Stimulated activated CD4-positive, alpha-beta T cell treated with anti-CD3 and anti-CD28 coated beads, Interleukin-1b, Interleukin-23, amount 100 ng/mL, for 48 hours (primary cell): ENCODE measurements at places on chromosomes 1 and 21.

DNA sequence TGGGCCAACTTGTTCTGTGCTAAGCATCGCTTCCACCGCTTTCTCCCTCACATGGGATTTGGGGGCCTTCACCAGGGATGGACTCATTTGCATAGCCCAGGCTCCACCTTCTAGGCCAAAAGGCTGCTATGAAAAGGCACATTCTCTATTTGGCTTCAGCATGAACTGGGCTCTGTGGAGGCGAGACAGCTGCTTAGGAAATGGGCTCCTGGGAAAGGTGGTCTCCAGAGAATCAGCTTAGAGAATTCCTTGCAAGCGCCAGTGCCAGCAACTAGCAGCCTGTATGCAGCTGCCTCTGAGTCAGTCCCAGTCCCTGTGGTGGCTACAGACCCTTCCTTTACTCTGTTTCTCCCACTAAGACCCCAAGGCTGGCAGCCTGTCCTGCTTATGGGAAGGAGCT, 214.5 kb downstream of the HIVEP3 start:
- DNase-seq, result no peak

DNA sequence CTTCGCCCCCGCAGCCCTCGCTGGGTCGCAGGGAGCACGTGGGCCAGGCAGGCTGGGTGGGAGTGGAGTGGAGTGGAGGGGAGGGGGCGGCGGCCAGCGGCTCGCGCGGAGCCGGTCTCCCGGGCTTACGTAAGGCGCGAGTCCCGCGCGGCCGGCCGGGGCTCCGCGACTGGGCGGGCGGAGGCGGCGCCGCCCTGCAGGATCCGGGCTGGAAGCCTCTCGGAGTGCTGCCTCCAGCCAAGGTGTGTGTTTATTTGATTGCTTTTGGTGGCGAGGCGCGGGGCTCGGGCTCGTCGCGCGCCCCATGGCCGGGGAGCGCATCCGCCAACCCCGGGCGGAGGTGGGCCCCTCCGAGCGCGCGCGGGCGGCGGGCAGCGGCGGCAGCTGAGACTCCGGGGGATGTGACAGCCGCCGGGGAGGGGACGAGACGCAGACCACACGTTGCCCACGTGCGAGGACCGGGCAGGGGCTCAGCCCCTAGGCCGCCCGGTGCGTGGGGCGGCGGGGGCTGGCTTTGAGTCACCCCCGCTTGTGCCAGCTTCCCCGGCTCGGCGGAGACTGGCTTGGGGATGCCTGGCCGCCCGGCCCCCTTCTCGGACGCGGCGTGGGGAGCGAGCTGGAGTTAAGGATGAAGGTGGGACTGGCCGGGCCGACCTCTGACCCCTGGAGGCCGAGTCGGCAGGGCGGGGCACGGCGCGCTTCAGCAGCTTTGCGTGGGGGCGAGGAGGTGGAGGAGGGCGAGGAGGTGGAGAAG, 402 bp upstream of the AK4 start:
- peak; percentile 62 for DNase-seq

- DNase-seq, result no peak
Measured at GRCh38 chr1:25461849-25462248, 31.2 kb downstream of the MACO1 start.

DNA sequence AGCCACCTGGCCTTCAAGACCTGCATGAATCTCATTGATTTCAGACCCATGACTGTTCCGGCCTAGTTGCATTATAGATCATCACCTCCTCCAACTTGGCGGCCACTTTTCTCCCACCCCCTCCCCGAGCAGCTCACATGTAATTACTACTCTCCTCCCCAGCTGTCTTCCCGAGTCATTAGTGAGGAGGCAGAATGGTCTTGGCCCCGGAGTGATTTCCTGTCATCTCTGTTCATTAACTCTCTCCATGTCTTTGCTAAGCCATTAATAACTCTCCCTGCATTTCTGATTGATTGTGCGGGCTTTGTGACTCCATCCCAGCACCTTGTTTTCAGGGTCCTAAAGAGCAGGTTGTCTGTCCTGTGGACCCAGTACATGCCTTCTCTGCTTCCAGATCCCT, 75.6 kb upstream of the CNTN2 start:
- DNase-seq, result no peak

GRCh38 chr1:244800821-244801220, 34.6 kb upstream of the COX20 start:
- no peak for DNase-seq

DNA sequence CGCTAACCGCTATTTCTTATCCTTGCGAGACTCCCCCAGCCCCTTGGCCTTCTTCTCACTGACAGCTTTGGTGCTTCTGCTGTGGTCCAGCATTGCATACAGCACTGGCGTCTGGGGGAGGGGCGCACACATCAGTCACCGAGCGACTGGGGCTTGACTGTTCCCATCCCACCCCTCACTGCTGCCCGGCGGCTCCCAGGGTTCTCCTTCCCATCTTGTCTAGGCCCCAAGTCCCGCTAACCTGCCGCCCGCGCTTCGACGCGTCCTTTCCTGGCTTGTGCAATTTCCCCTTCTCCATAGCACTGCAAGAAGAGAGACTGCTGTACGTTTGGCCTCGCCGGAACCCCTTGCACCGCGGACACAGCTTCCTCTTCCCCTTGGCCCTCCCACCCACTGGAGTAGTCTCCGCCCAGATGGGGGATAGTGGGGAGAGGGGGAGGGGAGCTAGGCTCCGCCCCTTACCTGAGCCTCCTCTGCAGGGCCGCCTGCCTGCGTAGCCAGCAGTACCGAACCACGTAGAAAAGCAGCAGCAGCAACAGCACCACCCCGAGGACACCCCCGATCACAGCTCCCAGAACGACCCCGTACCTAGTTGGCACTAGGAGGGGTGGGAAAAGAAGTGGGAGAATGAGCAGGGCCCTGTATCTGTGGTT, 3.8 kb downstream of the MPZ start:
- DNase-seq, result peak; percentile 88

DNA sequence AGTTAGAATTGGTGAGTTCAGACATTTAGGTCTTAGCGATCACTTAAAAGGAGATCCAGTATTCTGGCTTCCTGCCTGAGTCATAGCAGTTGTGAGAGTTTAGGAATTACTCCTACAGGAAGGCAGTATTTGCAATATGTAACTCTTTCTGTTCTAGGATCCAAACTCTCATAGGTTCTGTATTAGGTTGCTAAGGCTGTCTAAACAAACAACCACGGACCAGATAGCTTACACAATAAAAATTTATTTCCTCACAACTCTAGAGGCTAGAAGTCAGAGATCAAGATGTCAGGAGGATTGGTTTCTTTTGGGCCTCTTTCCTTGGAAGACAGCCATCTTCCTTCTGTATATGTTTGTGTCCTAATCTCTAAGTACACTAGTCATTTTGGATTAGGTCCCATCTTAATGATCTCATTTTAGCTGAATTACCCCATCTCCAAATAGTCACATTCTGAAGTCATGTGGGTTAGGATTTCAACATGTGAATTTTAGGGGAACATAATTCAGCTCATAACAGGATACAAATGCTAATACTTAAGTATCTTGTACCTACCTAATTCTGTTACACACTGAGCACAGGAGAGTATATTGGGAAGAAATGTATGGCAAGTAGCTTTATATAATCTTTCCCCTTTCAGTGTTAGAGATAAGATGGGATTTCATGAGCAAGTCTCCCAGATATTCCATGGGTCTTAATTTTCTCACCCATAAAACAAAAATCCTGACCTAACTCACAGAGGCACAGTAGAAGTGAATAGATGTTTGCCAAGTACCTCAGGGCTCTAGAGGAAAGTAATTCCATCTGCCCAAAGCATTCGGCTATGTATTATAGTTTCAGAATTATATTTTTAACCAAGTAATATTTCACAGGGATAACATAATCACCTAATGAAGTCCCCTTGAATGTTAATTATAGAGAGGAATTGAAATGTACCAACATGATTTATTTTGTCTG, 144.4 kb downstream of the PTBP2 start:
- no peak for DNase-seq

GRCh38 chr1:236748268-236748870, 46.7 kb upstream of the MTR start:
- DNase-seq, result no peak

DNA sequence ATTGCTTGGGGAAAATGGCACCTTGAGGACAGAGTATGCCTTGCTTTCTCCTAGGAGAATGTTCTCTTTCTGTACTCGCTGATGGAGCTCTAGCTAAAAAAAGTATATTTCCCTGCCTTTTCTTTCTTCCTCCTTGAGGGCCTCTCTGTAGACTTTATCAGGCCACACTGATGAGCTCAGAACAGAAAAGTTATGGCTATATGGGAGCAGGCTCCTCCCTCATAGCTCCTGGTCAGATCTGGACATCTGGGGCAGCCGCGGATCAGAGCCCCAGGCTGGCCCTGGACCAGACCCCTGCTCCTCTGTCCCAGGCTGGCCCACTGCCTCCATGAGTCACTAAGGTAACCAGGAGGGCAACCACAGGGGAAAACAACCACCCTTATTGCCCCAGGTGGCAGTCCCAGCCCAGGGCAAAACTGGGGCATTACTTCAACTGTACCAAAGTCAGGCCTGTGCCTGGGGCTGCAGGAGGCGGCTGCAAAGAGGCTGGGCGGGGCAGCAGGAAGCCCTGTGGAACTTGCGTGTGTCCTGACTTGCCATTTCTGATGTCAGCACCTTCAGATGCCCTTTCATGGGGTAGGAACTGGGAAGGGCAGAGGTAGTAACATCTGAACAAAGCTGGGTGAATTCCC, 26.3 kb upstream of the ZNF648 start:
- no peak for DNase-seq

DNA sequence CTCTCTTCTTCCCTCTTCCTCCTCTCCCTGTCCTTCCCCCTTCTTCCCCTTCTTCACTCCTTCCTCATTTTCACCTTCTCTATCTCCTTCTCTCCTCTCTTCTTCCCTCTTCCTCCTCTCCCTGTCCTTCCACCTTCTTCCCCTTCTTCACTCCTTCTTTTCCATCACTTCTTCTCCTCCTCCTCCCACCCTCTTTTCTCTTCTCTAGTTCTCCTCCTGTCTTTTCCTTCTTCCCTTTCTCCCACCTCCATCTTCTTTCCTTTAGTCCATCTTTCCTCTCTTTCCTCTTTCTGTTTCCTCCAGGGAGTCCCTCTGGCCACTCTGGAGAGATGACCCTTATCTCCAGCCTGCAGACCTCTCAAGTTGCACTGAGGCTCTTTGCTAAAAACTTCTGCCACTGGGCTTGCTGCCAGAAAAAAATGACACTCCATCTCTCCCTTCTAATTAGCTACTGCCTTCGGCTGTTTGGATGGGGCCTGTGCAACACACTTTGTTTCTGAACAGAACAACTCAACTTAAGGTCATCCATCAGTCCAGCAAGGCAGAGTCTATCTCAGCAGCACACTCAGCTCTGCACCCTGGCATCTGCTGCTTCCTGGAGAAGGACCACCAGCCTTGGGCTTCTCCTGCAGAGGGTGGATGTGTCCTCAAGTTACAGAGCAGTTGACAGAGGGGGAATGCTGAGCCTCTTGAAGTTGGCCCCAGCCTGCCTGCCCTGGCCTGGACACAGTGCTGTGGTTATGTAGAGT, 538.8 kb downstream of the MATN1 start:
- no peak for DNase-seq

DNA sequence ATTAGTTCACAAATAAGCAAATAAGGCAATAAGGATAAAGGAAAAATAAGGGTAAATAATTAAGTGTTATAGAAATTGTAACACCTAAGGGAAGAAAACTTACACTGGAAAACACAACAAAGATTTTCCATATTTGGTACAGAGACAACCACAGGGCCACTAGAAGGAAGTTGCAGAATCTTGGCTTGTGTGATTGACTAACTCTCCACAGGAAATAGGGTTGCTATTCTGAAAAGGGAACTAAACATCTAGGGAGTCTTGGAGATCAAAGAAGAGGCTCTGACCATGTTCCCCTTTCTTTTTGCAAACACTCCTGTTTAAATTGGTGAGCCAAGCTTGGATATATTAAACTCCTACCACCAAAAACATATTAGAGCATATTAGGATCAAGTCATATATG, 59.1 kb downstream of the APCS start:
- DNase-seq, result no peak

GRCh38 chr1:111591937-111592336, 27.7 kb upstream of the RAP1A start:
- DNase-seq, result no peak

DNA sequence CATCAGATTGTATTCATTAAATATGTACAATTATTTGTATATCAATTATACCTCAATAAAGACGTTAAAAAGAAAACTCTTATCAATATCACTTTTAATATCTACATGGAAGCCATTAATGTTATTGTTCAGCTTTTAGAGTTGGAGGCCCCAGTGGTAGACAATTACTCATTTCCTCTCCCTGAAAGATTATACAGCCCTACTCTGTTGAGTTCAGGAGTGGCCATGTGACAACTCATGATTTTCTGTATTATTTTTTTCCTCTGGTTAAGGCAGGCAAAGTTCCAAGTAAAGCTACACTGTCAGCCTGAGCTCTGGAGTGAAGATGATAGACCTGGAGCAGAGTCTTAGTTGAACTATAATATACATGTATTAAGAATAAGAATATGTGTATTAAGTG, 247.9 kb upstream of the B3GALT2 start:
- DNase-seq, result no peak

DNA sequence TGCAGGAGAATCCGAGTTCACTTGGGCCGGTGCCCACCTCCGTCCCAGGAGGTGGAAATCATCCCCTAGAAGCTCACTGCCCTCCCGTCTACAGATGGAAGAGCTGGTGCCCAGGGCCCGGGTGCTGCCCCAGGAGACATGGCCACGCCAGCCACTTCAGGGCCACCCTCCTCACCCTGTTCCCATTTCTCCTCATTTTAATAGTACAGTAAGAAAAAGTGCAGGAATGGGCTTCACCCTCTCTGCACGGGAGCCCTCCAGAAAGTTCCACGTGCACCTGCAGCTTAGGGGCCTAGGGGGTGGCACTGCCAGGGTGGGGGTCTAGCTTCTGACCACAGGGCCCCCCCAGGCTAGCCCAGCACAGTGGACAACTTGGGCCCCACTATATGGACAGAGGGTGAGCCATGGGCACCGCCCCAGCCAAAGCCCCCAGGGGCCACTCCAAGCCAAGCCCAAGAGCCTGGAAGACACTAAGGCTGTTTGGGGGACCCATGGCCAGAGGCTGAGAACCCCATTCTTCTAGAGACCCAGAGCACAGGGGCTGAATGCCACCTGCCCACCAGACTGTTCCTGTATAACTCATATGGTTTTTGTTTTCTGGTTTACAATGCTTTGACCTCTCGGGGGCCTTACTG, 3.4 kb upstream of the FTCD start:
- DNase-seq, result no peak
